Left renal pelvis (tissue), 4 donors: ENCODE measurements at places on chromosomes 2 and 18.

DNA sequence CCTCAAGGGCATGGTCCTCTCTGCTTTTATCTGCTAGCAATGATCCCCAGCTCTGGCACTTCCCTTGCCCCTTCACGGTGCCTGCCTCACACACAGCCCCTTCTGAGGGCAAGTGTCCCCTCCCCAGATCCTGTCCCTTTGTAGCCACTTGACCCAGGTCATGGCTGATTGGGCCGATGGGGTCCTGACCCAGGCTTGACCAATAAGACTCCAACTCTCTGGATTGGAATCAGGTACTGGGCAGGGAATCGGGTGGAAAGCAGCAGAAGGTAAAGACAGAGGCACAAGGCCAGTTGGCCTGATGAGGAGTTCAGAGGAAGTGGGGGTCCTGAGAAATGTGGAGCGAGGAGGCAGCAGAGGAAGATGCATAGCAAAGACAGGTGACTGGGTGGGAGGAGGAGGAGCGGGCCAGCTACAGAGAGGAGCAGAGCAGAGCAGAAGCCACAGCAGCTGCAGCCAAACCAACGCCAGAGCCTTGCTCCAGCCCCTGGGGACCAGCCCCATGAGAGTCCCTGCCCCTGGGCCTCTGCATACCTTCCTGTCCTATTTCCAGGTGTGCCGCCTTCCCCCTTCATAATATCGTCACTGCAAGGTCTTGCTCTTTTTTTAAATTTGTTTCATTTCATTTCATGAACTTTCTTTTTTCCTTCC, 39.1 kb downstream of the CAPN13 start:
- no peak for DNase-seq

DNA sequence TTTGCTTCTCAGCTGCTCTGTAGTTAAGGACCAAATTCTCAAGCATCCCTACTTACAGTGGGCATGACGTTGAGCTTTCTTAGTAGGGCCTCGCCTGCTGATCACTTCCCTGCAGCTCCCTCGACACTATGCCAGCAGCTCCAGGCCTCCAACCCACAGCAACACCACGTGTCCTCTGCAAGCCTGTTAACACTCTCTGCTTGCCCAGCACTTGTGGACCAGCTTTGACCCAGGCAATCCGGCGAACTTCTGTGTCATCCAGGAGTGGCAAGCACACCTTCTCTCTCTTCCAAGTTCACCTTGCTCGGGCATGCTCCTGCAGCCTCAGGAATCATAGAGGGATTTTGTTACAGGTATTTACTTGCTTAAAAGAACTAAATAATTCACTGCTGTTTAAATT, 138.6 kb upstream of the FHL2 start:
- DNase-seq: no peak

- DNase-seq: no peak
These were observed 1.2 kb downstream of the TMEM237 start for GRCh38 chr2:201642086-201642578.

GRCh38 chr2:224114428-224114827, 75.3 kb upstream of the SERPINE2 start:
- no peak for DNase-seq

GRCh38 chr2:236343400-236344161, 79.4 kb upstream of the ASB18 start:
- DNase-seq: peak; percentile 51
